ENCODE measurements at places on chromosomes 7 and 10.

DNA sequence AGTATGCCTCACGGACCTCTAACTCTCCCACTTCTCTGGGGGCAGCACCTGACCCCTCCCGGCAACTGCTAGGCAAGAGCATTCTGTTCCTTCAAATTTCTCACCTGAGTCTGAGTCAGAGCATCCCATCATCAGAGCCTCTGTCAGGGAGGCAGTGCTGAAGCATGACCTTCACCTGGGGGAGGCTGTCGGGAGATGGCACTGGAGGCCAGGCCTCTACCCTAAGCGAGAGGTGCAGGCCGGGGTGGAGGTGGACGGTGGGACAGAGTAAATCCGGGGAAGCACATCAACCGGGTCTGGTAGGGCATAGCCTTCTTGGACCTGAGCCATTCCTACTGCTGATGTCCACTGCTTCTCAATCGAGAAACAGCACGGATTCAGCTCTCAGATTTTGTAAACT lies 90.4 kb downstream of the SPAG6 start:
- DNase-seq, result peak; percentile 29

DNA sequence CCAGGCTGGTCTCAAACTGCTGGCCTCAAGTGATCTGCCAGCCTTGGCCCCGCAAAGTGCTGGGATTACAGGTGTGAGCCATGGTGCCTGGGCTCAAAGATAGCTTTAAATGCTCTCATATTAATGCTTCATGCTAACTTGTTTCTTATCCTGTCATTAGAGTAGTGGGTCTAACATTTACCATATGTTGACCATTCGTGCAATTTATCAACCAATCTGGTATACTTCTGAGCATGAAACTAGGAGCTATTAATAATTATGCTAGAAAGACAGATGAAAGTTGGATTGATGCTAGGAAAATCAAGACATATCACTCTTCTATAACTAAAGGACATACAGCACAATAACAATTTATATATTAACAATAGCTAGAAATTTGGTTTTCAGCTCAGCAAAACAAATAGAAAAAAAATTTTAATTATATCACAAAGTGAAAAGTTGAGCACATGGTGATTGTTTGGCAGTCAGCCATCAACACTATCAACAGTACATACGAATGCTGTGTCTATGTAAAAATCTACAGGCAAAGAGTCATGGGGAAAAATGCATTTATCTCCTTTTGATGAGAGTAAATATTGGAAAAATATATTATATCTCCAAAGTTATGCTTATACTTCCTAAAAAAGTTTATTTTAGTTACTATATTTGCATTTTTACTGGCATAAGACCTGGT lies 112.1 kb upstream of the ABCB5 start:
- DNase-seq, result no peak

DNA sequence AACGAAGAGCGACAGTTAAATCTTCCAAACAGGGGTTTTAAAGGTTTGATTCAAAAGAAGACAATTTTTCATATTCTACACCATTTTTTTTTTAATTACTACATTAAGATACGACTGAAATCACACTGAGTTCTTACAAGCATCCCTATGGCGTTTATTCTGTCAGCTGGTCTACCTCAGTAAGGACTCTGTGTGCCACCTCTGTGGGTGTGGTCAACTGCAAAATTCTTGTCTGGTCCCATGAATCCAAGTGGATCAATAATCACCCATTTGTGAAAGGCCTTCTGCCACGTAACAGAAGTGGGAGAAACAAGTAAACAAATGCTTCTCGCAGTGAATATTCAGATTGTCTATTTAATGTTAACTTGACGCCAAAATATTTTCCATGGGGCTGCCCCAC lies 104.1 kb downstream of the GRB10 start:
- no peak for DNase-seq

GRCh38 chr7:28433699-28434219 lies 21.4 kb downstream of the CREB5 start:
- no peak for DNase-seq

DNA sequence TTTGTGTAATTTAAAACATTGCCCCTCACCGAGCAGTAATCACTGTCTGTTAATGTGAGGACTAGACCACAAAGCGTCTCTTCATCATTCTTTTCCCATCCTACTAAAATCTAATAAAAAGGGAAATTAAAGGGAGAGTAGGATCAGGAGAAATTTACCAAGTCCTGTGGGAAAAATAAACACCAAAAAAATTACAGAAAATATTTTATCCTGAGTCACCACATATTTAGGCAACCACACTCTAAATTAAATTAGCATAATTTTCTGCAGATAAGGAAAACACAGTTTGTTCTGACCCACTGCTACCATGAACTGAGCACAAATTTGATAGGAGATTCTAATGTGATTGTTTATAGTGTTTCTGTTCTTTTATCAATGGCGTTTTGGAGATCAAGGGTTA lies 49.3 kb downstream of the CCDC6 start:
- no peak for DNase-seq

- no peak for DNase-seq
Observed at GRCh38 chr10:68759223-68759863, 38.3 kb downstream of the CCAR1 start.

DNA sequence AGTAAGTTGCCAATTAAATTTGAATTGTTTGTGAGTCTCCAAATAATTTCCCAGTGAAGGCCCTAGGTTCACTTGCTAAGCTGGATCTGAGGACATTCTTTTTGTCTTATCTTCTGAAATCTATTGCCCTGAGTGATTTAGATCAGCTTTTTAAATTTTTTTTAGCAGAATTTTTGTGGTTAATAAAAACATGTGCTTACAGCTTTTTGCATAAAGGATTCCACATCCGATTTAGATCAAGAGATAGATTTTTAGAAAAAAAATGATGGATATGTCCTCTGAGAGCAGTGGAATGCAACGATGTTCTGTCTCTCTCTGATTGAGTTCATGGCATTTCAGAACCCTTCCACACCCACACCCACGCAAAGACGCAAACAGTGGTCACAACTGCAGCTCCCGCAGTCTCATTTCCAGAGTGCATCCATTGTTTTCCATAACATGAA lies 358.8 kb downstream of the SUGCT start:
- DNase-seq, result no peak

GRCh38 chr7:30411173-30411572 lies 67.4 kb downstream of the NOD1 start:
- peak; percentile 19 for DNase-seq

- DNase-seq, result no peak
Observed at GRCh38 chr10:109633846-109634245, 289.5 kb downstream of the XPNPEP1 start.

- peak; percentile 13 for DNase-seq
Observed at GRCh38 chr7:131188367-131189339, 139.0 kb upstream of the MKLN1 start.

GRCh38 chr10:48529331-48529730 lies 75.5 kb downstream of the ARHGAP22 start:
- DNase-seq, result no peak

DNA sequence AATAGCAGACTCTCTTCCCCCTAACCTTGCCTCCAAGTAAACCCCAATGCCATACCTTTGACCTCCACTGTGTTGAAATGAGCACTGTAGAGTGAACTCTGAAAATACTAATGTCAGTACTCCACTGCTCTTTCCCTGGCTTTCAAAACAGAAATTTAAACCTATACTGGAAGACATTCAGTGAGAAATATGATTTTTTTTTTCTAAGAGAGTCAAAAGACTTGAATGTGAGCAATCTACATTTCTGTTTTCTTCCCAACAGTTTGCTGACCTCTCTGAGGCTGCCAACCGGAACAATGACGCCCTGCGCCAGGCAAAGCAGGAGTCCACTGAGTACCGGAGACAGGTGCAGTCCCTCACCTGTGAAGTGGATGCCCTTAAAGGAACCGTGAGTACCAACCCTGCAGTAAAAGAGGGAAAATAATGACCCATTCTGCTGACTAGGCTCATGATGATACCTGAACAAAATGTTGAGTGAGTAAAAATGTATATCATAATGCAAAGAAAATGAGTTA lies 6.4 kb downstream of the VIM start:
- no peak for DNase-seq

DNA sequence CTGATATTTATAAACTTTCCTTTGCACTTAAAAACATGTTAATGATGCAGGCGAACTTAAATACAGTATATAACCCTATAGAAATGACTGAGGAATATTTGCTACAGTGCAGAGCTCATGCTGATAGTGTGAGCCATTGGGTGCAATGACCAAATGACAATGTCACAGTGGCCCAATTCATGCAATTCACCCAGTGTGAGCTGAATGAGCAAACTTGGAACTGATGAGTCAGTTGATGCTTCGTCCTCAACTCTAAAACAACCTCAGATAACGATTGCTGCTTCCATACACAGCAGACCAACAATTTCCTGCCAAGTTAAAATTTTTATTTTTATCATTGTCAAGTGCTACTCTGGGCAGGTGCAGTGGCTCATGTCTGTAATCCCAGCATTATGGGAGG lies 12.1 kb upstream of the ZC3HAV1L start:
- DNase-seq, result no peak

GRCh38 chr10:49331431-49331830 lies 32.5 kb downstream of the C10orf71 start:
- DNase-seq, result no peak

- peak; percentile 8 for DNase-seq
Observed at GRCh38 chr7:74063223-74063641, 20.4 kb upstream of the LIMK1 start.

- no peak for DNase-seq
Observed at GRCh38 chr10:67785098-67785497, 52.9 kb downstream of the DNAJC12 start.

DNA sequence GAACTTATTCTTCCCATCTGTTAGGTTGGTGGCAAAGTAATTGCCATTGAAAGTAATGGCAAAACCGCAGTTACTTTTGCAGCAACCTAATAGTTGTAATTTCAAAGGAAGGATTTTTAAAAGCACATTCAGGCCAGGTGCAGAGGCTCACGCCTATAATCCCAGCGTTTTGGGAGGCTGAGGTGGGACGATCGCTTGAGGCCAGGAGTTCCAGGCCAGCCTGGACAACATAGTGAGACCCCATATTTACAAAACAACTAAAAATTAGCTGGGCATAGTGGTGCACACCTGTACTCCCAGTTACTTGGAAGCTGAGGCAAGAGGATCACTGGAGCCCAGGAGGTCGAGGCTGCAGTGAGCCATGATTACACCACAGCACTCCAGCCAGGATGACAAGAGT lies 374.9 kb downstream of the GALNT17 start:
- DNase-seq, result no peak

DNA sequence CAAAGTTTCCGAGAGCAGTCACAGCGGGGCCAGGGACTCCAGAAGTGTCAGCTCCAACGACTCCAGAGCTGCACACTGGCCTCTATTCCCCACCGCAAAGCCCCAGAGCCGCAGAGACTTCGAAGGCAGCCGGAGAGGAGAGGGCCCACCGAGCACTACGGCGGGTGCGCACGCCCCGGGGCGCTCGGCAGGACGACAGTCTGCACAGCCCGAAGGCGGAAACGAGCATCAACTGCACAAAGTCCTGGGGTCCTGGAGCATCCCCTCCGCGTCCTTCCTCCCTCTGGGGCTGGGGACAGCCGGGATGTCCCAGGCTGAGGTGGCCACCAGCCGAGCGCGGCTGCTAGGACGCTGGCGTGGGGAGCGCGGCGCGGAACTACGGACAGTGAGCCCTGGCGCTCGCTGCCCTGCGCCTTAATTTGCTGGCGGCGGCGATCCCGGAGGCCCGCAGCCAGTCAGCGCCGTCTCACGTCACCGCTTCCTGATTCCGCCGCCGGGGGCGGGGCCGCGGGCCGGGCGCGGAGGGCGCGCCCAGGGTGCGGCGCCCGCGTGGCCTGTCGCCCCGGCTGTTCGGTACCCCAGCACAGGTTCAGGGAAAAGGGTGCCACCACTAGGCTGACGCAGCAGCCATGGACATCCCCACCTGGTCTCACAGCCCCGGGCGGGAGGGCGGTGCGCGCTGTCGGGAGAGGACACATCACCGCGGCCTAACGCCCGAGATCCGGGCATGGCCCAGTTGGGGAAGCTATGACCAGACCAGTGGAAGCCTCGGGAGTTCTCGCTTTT lies at the start of gene TBX20:
TBX20 (minus strand) TSS at position 391 of the 786 bp plus-strand sequence. CDS start 480 bp downstream, outside the sequence.
- peak; percentile 61 for DNase-seq

DNA sequence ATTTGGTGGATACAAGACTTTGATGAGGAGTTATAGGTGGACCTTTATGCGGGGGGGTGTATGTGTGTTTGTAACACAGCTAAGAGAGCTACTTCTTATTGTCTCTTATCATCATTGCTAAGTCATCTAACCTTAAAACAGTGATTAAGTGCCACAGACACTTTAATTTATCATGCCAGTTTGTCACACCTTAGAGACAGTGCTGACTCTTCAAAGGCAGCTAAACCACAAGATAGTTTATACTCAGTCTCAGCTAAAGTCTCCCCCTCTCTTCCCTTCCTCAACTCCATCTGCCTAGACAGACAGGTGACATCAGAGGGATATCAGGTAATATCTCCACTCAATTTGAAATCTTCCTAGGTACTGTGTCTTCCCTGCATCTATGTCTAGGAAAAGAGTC lies 42.2 kb downstream of the MYPN start:
- DNase-seq, result no peak

DNA sequence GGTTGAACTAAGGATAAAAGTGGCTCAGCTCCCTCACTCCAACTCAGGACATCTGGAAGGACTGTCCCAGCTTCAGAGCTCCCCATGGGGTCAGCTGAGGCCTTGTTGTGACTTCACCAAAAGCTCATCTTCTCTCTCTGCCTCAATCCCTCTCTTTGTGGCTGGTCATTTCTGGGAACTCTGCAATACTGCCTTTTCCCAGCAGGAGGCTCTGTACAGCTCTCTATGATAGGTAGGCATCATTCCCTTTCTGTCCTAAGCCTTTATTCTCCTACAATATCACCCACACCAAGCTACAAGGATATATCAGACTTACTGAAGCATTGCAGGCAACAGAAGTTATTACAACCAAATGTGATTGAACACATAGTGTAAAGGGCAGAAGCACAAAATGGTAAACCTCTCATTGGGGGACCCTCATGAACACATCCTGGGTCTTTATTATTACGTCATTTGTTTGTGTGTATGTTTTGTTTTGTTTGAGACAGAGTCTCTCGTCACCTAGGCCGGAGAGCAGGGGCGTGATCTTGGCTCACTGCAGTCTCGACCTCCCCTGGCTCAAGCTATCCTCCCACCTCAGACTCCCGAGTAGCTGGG lies 36.7 kb upstream of the PRPS1L1 start:
- DNase-seq, result peak; percentile 38

GRCh38 chr7:103958284-103958818 lies 31.1 kb downstream of the RELN start:
- no peak for DNase-seq

Data from B cell (primary cell).